ENCODE measurements at places on chromosomes 11 and 22.
A peak's percentile ranks its signal among the peaks of the same experiment; 100 is the strongest.

DNA sequence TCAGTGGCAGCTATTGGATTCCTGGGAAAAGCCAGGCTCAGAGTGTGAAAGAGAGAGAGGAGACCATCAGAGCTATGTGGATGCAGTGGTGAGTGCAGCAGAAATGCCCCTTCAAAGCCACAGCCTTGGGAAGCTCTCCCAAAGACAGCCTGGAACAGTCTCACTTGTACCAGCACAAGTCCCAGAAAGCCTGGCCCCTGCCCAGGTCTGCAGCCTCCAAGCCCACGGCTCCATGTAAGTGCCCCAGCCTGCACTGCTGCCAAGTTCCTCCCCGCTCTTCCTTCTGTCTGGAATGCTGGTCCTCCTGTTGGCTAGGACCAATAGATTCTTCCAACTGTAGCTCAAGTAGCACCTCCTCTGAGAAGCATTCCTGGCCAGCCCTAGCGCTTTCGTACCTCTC, 539.7 kb downstream of the MIAT start:
- no peak for DNase-seq

GRCh38 chr11:124195189-124195734, 12.1 kb downstream of the OR10D3 start:
- no peak for DNase-seq

GRCh38 chr11:129313541-129314297, 61.9 kb upstream of the BARX2 start:
- no peak for DNase-seq

DNA sequence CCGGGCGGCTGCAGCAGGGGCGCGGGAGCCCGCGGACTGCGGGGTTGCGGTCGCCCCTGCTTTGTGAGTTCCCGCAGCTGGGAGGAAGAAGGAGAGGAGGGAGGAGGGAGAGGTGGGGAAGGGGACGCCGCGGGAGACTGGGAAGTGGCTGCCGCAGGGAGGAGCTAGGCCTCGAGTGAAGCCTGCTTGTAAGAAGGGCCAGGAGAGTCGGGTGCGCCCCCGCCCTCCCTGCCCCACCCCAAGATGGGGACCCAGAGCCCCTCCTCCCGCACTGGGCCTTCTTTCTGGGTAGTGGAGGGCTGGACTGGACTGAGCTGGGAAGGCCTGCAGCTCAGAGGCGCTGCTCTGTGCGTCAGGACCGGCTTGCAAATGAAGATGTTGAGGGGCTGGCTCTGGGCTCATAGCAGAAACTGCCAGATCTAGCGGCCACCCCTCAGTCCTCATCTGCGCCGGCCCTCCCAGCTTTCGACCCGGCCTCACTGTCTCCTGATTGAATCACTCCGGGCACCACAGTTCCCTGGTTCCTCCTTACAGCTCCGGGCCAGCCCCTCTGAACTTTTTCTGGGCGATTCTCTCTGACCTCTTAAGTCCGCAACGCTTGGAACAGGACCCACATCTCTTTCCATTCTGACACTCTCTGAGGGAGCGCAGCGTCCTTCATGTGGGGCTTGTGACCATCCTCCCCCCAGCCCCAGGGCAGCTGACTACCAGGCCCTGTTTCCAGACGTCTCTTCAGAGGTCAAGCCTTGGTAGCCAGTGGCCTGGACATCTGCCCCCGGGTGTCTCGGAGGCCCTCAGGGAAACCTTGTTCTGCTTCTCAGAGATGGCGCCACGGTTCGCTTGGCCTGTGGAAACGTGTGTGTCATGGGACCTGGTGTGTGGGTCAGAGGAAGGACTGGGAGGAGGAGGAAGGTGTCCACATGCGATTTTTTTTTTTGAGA, 21.9 kb downstream of the SERPINH1 start:
- DNase-seq = no peak

DNA sequence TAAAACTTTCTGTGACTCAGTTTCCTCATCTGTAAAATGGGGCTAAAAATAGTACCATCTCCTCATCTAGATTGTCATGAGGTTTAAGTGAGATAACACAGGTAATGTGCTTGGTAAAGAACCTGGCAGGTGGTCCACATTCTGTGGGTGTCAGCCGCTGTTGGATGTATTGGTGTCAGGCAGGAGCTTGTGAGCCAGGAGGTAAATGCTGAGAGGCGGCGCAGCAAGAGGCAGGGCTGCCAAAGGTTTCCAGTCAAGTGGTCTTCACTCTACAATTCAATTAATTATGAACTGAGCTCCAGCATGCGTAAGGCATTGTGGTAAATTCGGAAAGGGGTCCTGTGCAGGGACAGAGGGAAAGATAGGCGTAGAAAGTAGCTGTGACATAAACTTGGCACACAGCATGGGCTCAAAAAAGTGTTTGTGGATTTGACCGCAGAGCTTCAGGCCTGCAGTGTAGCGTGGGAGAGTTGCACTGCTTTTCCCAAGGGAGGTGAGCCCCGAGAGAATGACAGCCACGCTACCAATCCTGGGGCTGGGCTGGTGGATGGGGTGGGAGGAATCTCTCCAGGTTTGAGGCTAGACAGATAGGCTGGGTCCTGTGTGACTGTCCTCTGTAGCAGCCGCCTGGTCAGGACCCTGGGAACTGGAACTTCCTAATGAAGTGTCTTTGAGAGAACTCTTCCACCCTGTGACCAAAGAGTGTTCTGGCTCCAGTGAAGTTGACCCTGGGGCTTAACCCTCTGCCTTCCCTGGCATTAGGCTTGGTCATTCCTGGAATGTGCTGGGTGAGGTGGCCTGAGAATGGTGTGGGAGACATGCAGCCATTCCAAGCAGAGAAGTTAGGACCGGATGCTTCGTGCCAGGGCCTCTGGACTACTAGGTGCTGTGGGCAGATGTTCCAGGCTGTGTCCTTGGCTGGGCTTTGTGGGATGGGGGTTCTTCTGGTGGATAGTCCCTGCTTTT, 122.4 kb downstream of the FEZ1 start:
- no peak for DNase-seq

DNA sequence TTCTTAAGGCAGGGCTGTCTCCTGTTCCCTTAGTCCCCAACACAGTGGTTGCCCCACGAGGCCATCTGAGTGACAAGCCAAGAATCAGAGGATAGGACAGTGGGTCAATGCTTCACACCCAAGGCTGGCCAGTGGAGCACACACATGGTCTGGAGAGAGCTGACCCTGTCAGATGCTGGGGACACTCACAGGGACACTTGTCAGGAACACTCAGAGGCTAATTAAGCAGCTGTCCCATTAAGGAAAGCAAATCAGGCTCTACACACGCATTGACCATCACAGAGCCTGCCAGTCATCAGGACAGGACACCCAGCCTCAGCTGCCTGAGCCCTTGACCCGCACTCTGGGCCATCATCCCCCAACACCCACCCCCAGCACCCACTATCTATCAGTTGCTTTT, 18.2 kb downstream of the GDPD5 start:
- no peak for DNase-seq

- no peak for DNase-seq
These were observed 9.4 kb downstream of the HIPK3 start for GRCh38 chr11:33266393-33267215.

DNA sequence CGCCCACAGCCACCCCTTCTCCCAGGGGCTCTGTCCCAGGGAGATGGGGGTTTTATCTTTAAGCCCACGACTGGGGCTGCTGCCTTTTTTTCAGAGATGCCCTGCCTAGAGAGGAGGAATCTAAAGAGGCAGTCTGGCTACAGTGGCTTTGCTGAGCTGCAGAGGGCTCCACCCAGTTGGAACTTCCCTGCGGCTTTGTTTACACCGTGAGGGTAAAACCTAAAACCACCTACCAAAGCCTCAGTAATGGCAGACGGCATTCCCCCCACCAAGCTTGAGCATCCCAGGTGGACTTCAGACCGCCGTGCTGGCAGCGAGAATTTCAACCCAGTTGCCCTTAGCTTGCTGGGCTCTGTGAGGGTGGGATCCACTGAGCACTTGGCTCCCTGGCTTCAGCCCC, 535.8 kb downstream of the NELL1 start:
- DNase-seq = no peak

DNA sequence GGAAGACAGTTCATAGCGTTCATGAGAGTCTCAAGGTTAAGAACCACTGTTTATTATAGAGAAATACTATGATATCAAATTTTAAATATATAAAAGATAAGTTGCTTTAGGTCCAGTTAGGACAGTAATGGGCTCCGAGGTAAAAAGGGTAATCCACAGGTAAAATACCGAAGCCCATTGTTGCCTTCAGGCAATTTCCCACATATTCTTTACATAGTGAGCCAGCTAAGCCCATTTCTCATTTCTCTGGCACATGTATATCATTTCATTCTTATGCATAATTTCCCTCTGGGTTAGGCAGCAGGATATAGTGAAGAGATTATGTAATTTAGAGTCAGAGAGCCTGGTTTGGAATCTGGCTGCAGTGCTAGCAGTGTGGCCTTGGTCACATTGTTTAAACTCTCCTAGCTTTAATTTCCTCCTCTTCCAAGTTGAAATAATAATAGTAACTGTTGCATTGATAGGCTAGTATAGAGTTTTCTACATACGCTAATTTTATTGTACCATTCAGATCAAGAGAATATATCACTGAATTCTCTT, 7.6 kb upstream of the POU2AF1 start:
- no peak for DNase-seq

DNA sequence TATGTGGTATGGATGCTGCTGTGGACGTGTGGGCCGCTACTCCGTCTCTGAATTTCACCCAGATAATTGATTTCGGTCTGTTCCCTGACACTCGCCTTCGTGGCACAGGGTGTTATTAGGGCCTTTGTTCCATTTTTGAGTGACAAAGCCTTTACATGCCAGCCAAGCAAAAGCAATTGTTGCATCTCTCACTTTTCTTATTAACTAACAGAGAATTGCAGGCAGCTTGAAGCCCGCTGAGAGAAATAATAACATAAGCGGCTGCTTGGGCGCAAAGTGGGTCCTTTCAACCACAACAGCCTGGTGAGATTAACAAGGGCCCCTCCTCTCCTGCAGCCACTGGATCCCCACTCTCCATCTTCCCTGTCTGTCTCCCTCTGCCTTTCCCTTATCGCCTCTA, 449.4 kb downstream of the NTM start:
- no peak for DNase-seq

- DNase-seq = peak; percentile 96
These were observed at the start of gene KMT2A for GRCh38 chr11:118435893-118436624. Gene KMT2A (plus strand): TSS chr11:118436492. CDS start chr11:118436513, 21 bp downstream.

DNA sequence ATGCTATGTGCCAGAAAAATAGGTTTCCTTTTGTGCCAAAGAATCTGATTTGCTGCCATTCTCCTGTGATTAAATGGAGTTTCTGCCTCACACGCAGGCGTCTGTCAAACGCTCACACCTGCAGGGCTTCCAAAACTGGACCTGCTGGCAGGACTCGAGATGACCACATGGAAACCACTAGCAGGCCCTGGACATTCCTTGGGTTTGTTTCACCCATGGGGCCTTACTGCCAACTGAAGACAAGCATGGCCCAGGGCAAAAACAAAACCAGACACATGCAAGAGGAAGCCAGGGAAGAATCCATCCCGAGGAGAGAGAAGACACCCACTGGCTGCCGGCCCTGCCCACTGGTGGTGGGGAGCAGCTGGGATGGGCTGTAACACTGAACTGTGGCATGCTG, 55.9 kb upstream of the MN1 start:
- no peak for DNase-seq

- no peak for DNase-seq
These were observed 113.5 kb downstream of the MAML2 start for GRCh38 chr11:96229354-96229977.

- DNase-seq = no peak
These were observed 148.7 kb upstream of the MTMR2 start for GRCh38 chr11:96072592-96072991.

DNA sequence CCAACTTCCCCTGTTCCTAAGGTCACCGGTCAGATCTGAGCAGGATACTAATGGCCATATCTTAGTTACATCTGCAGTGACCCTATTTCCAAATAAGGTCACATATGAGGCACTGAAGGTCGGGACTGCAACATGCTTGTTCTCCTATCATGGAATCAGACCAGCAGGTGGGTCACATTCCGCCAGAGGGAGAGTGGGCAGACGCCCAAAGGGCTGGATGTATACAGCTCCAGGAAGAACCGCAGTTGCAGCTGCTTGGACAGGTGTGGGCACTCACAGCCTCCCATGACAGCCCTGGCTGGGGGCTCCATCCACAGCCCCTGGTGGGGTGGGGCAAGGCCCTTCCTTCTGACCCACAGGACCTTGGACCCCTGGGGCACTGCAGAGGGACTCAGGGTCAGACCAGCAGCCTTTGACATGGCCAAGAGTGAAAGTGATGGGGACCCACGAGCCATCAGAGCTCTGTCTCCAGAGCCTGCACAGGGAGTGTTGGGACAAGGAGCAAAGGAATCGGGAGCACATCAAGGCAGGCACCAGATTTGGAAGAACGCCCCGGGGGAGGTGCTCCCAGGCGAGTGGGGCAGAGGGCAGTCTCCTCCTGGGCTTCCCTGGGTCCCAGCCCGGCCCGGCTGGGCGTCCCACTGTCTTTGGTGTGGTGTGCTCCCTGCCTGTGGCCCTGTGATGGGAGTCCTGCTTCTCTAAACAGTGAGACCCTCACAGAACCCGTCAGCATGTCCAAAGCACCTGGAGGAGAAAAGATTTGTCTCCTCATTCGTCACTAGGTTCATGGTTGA, 13.3 kb upstream of the CD81 start:
- no peak for DNase-seq

GRCh38 chr11:73729594-73730206, 31.2 kb downstream of the RAB6A start:
- DNase-seq = no peak
